A549 treated with Hydrocortisone at 1 μM for 4 hours (cell line): ENCODE measurements at places on chromosomes 1 and 21. TPM values are rescaled to one million over a fixed set of nuclear protein-coding genes. Genes with fewer than 3 reads are reported as not detected.

Gene LMX1A
- total RNA-seq, result not detected in 5 replicates

Gene GPBP1L1
- 30.5 to 50.8 TPM (median 34.6 TPM) in 5 replicates for total RNA-seq

Gene DENND2D
- total RNA-seq, result 1.0 to 1.8 TPM (median 1.2 TPM) in 5 replicates

Gene ZSCAN20
- total RNA-seq, result 1.4 to 2.9 TPM (median 1.9 TPM) in 5 replicates

Gene CRYZ
- total RNA-seq, result 73.4 to 87.8 TPM (median 83.5 TPM) in 5 replicates

Gene GALE
- 70.0 to 76.3 TPM (median 74.4 TPM) in 5 replicates for total RNA-seq
